Panc1 (cell line): ENCODE measurements at places on chromosomes 1 and 21.

GRCh38 chr1:28037946-28038345, 50.5 kb downstream of the EYA3 start:
- no peak for DNase-seq

- DNase-seq = no peak
Observed at GRCh38 chr1:219188331-219188803, 14.7 kb downstream of the LYPLAL1 start.

- no peak for DNase-seq
Observed at GRCh38 chr1:165628147-165628822, 2.7 kb upstream of the MGST3 start.

DNA sequence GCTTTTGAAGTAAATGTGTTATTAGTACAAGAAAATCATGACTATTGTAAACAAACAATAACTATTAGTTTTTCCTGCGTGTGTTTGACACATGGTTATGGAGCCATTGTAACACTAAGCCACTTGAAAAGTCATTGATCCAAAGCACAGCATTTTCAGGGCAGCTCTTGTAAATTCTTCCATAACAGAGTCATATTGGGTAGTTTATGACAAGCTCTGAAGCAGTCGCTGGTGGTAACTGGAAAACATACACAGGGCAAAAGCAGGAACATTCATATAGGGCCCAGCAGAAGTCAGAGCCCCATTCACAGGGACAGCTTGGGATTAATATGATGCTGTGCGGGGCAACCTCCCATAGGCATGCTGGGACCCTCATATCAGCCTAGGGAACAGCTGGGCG, 483.2 kb upstream of the PTBP2 start:
- no peak for DNase-seq

DNA sequence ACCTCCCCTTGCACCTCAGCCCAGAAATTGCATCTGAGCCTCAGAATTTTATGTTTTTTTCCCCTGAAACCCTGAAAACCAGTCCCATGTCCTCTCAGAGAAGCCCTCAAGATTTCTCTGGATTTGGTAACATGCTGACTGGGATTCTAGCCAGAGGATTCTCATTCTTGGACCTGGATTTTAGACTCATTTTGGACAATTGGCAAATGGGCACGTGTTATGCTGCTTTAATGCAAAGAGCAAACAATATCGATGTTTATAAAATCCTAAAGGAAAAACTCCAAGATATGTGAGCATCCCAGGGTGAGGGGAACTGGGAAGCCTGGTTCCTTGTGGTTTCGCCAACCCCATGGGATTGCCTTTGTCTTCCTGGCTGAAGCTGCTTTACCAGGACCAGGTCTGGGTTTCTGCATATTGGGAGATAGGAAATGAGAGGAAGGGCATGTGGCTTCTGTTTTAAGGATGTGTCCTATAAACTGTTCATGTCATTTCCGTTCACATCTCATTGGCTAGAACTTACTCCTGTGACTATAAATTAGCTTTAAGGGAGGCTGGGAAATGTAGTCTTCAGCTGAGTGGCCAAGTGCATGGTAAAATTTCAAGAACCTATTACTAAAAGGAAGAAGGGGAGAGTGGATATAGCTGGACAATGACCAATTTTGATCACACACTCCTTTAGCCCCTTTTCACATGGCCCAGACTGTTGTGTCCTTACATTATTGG, 27.2 kb upstream of the BCL10 start:
- DNase-seq = no peak

DNA sequence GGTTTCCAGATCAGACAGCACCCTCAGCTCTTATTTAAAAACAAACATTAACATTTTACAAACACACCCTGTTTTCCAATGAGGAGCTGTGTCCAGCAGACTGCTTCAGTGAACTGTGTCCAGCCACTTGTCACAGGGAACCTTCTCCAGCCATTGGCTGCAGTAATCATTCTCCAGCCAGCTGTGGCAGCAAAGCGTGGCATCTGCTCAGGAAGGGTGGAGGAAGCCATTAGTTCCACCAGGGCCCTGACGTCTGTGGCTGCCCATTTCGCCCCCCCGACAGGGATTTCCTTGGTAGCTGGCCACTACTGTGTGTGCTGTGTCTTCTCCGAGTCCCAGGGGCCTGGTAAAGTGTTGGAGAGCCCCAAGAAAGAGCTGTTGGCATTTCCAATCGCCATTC, 62.9 kb upstream of the SELENON start:
- no peak for DNase-seq

- DNase-seq = no peak
Observed at GRCh38 chr21:29170944-29171343, 40.5 kb downstream of the MAP3K7CL start.

DNA sequence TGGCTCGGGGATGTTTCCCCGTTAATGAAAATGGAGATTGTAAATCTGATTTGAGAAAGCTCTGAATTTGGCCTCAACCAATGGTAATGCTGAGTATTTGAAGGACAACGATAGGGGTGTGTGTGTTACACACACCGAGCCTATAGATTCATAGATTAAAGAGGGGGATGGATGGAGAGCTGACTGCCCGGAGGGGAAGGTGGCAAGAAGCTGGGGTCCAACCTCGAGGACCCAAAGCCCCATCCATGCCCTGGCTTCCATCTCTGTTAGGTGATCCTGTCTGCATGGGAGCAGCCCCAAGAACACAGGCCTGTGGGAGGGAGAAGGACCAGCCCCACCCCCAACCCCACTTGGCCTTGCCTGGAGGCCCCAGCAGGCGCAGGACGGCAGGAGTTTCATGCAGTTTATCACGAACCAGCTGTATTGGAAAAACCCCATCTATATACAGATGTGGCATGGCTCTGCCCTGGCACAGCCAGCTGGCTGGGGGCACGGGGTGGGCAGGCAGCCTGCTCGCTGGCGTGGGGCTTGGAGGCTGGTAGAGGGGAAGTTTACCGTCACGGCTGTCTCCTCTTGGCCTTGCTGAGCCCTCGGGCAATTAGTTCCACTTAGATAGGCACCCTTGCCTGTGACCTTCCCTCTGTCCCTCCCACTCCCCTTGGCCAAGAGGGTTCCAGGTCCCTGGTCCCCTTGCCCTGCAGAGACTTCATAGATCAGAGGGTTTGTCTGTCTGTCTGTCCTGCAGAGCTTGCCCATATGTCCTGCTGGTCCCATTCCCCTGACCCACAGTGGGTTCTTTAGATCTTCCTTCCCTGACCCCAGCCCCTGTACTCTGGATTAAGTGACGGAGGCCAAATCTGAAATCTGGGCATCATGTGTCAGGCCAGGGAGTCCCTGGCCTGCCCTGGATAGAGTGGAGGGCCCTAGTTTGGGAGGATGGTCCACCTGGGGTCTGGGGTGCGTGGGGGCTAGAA, 3.0 kb downstream of the HSPB7 start:
- no peak for DNase-seq

DNA sequence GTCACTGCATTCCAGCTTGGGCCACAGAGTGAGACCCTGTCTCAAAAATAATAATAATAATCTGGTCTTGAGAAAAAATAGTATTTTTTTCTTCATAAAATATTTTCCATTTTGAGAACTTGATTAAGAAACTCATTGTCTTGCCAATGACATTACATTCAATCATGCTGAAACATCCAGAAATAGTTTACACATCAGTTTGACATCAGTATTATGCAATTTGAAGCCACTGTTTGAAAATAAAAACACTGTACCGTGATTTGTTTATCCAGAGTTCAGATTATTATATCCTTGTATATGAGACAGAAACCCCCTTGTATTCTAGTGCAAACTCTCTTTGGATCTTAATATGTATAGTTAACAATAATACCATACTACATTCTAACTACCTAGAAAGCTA, 6.9 kb downstream of the FMO2 start:
- no peak for DNase-seq
